HCT116 (cell line): ENCODE measurements at places on chromosomes 12 and 14. TPM values are rescaled to one million over a fixed set of nuclear protein-coding genes. Genes with fewer than 3 reads are reported as not detected.

Gene PZP
- not detected for total RNA-seq

Gene SLC7A7
- 0.27 TPM for total RNA-seq

Gene BMAL2
- total RNA-seq = 21.5 TPM

Gene LRRC10
- total RNA-seq = not detected

Gene ANO2
- not detected for total RNA-seq

Gene TAS2R19
- total RNA-seq = 1.6 TPM

GRCh38 chr12:101018540-101018939 is 191.5 kb downstream of the SLC5A8 start:
- H3K4me1 ChIP-seq = peaks cover 21% of the 10 kb centered on the region
- H3K4me3 ChIP-seq = no peak overlapping the region
- no peaks in the 10 kb centered on the region for H3K36me3 ChIP-seq
- H3K27me3 ChIP-seq = no peaks in the 10 kb centered on the region
- no peak overlapping the region for H3K27ac ChIP-seq
- peak; percentile 59 for DNase-seq

DNA sequence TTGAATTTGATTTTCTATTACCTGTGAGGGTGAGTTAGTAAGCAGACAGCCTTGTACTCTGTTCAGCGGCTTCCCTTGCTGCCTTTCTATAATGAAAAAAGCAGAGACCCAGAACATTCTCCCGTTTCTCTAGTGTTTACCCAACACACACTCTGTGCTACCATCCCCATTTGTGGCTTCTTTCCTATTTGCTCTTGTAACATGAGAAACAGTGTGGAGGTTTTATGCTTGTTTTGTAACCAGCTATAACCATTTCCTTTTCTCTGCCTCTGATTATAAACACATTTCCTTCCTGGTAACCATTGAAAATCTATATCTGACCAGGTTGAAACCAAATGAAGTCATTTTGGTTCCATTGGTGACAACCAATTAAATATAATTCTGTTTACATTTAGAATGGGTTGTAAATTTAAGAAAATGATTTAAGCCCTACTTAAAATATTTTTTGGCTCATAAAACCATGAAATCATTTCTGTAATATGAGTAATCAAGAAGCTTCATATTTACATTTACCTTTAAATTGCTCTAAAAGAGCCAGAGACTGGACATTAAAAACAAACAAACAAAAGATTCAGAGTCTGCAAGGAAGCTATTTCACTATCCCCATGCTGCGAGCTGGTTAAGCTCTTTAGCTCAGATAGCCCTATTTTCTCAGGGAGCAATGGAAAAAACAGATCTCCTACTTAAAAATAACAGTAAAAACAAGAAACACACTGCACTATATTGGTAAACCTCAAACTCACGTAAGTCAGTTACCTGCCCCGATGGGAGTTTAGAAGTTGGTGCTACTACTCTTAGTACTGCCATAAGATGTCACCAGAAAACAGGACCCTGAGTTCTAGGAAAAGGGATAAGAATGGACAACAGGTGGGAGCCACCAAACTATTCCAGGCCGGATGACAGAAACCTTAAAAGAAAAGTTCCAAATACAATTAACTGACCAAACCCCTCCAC is 206.5 kb upstream of the EEA1 start:
- no peak overlapping the region for H3K27ac ChIP-seq
- peaks cover 7% of the 10 kb centered on the region; the same call in 1 of the 2 replicates for H3K4me1 ChIP-seq
- no peaks in the 10 kb centered on the region for H3K27me3 ChIP-seq
- no peak overlapping the region for H3K4me3 ChIP-seq

- H3K4me3 ChIP-seq = no peak overlapping the region
- peaks cover 4% of the 10 kb centered on the region; the same call in 1 of the 2 replicates for H3K4me1 ChIP-seq
- H3K36me3 ChIP-seq = no peaks in the 10 kb centered on the region
- H3K27me3 ChIP-seq = peaks cover 3% of the 10 kb centered on the region
Observed at GRCh38 chr14:75389679-75390078, 38.1 kb upstream of the JDP2 start.

- peak within 1 kb of the TSS; percentile 89 for H3K4me3 ChIP-seq
- no peaks in the 10 kb centered on the region for H3K36me3 ChIP-seq
- H3K27me3 ChIP-seq = no peaks in the 10 kb centered on the region
- DNase-seq = peak; percentile 49
- peak within 1 kb of the TSS; percentile 57 for H3K27ac ChIP-seq
Observed at GRCh38 chr12:62466594-62467491, at the start of gene MON2. TSS of gene MON2 (plus strand) at chr12:62466826. CDS start at chr12:62467208, 382 bp downstream.

- DNase-seq = no peak
- no peaks in the 10 kb centered on the region; the same call in 1 of the 2 replicates for H3K27me3 ChIP-seq
- no peak overlapping the region for H3K4me3 ChIP-seq
- no peaks in the 10 kb centered on the region for H3K4me1 ChIP-seq
- H3K36me3 ChIP-seq = no peaks in the 10 kb centered on the region
Observed at GRCh38 chr12:4289231-4289878, 15.8 kb downstream of the CCND2 start.

- no peak for DNase-seq
- H3K4me3 ChIP-seq = no peak overlapping the region
- H3K27ac ChIP-seq = no peak overlapping the region
- H3K27me3 ChIP-seq = no peaks in the 10 kb centered on the region
- no peaks in the 10 kb centered on the region for H3K4me1 ChIP-seq
Observed at GRCh38 chr14:56594428-56594827, 14.8 kb downstream of the TMEM260 start.

DNA sequence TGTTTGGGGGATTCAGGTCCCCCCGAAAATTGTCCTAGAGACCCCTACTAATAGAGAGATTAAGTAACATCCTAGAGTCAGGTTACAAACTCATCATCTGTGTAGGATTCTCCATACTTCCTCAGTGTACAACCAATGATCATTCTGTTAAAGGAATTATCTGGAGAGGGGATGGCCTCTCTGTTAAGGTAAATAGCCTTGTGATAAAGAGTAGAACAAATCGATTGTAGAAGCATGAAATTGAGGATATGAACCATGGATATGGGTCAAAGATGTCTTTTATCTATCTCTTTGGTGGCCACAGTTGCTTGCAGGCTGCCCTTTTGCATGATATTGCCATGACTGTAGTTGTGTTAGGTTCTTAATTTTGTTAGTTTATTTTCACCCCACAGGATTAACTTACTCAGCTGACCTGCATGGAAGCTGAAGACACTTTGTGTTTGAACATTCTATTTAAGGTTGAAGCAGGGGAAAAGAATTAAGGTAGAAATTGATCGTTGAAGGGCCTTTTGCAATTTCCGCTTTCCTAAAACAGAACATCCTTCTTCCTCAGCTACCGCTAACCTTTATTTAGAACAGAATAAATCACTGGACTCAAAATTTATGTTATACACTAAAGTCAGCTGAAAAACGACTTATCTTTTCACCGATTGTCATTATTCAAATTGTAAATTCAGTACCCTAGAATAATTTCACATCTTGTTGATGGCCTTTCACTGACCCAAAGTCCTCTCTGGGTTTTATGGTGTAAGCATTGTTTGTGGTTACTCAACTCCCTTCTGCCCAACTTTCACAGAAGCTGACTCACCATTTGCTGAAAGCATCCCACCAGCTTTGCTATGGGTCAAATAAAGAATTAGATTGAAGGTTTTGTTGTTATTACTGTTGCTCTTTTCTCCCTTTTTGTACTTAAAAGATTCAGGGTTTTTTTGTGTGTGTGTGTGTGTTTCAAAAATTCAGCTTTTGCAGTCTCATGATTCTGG is 52.3 kb downstream of the IRAK3 start:
- DNase-seq = no peak
- H3K27me3 ChIP-seq = peaks cover 3% of the 10 kb centered on the region; the same call in 1 of the 2 replicates
- H3K4me3 ChIP-seq = no peak overlapping the region
- H3K36me3 ChIP-seq = no peaks in the 10 kb centered on the region
- H3K27ac ChIP-seq = no peak overlapping the region
- no peaks in the 10 kb centered on the region for H3K4me1 ChIP-seq

DNA sequence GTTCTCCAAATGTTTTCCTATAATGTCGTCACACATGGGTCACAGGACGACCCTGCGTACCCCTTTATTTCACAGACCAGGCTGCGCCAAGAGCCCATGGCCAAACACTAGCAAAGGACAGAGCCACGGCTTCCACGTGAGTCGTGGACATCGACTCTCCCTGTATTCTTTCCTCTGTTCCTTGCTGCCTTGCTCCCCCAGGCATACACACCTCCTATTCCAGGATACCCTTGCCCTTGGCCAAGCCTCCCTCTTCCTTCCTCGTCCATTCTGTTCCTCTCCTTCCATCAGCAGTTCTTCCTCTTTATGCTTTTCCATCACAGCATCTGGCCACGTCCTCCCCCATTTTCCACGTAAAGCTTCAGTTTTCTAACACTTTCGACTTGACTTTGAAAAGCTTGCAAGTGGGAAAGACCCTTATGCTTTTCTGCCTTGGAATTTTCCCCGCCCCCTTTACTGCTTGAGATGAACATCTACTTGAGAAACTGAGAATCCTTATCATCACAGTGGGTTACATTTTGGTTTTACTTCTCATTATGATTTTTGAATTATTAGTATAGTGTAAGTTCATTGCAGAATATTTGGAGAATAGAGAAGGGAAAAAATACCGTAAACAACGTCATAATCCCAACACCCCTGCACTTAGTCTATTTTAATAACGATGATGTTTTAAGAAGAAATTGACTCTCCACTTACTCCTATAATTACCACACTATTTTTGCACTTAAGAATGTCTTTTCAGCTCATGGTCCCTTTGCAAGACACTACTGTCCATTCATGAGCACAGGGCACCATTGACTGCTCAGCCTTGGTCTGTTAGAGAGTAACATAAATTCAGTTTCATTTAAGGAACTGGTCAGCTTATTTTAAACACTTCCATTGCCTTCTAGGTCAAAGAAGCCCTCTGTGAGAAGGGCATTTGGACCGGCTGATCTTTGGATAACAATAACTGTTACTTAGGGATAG is 15.8 kb upstream of the NINJ2 start:
- no peaks in the 10 kb centered on the region for H3K4me1 ChIP-seq
- H3K27me3 ChIP-seq = no peaks in the 10 kb centered on the region
- H3K27ac ChIP-seq = no peak overlapping the region
- H3K36me3 ChIP-seq = no peaks in the 10 kb centered on the region
- no peak for DNase-seq

DNA sequence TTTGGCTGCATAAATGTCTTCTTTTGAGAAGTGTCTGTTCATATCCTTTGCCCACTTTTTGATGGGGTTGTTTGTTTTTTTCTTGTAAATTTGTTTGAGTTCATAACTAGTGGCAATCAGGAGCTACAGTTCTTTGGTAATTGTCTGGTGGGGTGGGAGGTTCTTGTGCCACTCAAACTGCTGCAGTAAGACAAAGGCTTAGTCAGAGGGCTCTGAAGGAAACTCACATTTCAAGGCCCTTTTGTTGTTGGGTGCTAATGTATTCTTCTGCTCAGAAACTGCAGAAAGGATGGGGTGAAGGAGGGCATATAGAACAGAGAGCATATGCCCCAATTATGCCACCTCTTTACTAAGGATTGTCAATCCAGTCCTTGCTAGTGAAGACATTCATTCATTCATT is 21.9 kb downstream of the MYRFL start:
- H3K4me3 ChIP-seq = no peak overlapping the region
- no peaks in the 10 kb centered on the region for H3K36me3 ChIP-seq
- H3K27me3 ChIP-seq = no peaks in the 10 kb centered on the region

DNA sequence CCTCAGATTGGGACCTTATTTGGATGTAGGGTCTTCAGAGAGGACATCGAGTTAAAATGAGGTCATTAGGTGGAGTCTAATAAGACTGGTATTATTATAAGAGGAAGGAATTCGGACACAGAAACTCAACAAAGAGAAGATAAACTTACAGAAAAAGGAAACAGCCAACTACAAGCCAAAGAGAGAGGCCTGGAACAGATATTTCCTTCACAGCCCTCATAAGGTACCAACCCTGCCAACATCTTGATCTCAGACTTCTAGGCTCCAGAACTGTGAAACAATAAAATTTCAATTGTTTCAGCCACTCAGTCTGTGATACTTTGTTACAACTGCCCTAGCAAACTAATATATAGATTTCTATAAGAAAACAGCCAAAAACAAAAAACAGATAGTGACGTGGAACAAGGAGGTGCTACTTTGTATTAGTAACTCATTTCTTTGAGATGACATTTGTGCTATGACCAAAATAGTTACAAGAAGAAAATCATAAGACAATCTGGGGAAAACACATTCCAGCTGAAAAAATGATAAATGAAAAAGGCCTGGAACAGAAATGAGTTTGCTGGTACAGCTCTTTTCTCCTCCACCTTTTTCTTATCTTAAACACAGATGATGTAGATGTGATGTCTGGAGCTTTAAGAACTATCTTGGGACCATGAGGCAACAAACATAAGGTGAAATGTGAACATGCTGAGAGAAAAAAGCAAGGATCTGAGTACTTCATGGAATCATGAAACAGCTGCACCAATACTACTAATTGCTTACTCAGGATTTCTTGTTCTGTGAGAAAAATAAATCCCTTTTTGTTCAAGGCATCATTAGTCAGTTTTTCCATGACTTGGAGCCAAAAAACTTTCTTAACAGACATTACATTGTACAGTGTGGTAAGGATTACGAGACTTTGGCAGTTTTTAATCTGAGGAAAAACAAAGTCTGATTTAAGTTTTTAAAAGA is 243.2 kb downstream of the ANO6 start:
- no peaks in the 10 kb centered on the region for H3K36me3 ChIP-seq
- no peak overlapping the region for H3K4me3 ChIP-seq
- no peak for DNase-seq
- no peaks in the 10 kb centered on the region for H3K4me1 ChIP-seq

- H3K4me3 ChIP-seq = no peak overlapping the region
- H3K4me1 ChIP-seq = no peaks in the 10 kb centered on the region
- no peaks in the 10 kb centered on the region for H3K36me3 ChIP-seq
Observed at GRCh38 chr12:91935296-91935695, 210.3 kb downstream of the BTG1 start.

DNA sequence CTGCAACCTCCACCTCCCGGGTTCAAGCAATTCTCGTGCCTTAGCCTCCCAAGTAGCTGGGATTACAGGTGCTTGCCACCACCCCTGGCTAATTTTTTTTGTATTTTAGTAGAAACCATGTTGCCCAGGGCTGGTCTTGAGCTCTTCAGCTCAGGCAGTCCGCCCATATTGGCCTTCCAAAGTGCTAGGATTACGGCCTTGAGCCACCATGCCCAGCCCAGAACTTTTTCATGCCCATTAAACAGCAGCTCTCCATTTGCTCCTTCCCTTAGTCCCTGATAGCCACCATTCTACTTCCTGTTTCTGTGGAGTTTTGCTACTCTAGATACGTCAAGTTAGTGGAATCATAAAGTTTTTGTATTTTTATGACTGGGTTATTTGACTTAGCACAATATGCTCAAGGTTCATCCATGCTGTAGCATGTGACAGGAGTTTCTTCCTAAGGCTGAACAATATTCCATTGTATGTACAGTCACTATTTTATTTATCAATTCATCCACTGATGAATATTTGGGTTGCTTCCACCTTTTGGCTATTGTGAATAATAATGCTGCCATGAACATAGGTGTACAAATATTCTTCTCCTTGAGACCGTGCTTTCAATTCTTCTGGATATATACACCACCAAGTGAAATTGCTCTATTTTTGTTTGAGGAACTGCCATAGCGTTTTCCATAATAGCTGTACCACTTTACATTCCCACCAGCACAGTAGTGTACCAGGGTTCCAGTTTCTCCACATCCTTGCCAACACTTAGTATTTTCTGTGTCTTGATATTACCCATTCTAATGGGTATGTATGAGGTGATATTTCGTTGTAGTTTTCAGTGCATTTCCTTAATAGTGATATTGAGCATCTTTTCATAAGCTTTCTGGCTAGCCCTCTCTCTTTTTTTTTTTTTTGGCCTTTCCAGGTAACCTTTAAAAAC is 15.0 kb downstream of the ATF1 start:
- no peak overlapping the region for H3K4me3 ChIP-seq
- H3K36me3 ChIP-seq = no peaks in the 10 kb centered on the region
- no peaks in the 10 kb centered on the region for H3K27me3 ChIP-seq
- H3K27ac ChIP-seq = no peak overlapping the region
- no peak for DNase-seq
